ENCODE measurements at places on chromosomes 4 and X.

DNA sequence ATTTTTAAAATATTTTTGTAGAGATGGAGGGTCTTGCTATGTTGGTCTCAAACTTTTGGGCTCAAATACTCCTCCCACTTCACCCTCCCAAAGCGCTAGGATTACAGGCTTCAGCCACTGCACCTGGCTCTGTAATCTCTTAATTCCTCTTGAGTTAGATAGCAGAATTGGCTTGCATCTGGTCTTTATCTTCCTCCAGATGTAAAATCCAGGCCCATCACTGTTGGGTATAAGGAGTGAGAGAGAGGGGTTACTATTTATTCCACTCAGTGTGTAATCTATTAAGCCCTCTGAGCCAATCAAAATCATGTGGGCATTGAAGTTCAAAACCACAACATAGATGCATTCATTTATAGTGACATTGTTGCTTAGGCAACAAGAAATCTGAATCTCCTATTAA, 33.9 kb downstream of the ANK2 start:
- no peak for DNase-seq

GRCh38 chr4:53489279-53489889, 101.9 kb downstream of the LNX1 start:
- no peak for DNase-seq

DNA sequence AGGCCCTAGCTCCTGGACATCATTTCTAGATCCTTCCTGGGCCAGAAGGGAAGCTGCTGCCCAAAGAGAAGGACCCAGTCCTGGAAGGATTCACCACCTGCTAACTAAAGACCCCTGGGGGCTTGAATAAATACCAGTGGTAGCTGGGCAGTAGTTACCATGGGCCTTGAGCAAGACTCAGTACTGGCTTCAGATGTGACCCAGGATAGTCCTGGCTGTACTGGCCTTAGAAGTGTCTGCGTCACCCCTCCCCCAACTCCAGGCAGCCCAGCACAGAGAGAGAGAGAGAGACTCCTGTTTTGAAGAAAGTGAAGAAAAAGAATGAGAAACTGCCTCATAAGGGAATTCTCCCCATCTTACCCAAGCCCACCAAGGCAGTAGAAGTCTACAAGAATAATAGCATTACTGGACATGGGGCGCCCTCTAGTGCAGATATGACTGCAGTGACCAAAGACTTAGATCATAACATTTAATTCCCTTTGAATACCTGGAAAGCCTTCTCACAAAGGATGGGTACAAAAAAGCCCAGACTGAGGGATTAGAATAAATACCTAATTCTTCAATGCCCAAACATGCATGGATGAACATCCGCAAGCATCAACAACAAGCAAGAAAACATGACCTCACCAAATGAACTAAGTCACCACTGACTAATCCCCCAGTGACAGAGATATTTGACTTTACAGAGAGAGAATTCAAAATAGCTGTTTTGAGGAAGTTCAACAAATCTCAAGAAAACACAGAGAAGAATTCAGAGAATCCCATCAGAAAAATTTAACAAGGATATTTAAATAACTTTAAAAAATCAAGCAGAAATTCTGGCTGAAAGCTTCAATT, 171.8 kb downstream of the HNRNPD start:
- DNase-seq, result peak; percentile 29

- DNase-seq, result no peak
Observed at GRCh38 chr4:56728512-56728911, 47.4 kb upstream of the HOPX start.

DNA sequence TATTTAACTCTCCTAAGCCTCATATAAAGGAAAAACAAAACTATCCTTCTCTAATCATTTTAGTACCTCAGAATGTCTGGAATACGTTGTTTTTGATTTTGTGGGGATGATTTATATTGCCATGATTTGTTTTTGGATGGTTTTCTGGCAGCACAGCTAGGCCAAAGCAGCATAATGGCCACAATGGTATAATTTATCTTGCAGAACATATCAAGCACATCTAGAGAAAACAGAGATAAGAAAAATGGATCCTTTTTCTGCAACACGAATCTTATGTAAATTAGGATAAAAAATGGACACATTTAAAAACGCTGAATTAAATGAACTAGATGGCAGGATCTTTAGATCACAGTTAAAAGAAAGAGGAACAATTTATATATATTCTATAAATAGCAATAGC, 269.9 kb upstream of the FAT4 start:
- DNase-seq, result no peak

- no peak for DNase-seq
Observed at GRCh38 chr4:162959046-162959445, 207.6 kb downstream of the NAF1 start.

DNA sequence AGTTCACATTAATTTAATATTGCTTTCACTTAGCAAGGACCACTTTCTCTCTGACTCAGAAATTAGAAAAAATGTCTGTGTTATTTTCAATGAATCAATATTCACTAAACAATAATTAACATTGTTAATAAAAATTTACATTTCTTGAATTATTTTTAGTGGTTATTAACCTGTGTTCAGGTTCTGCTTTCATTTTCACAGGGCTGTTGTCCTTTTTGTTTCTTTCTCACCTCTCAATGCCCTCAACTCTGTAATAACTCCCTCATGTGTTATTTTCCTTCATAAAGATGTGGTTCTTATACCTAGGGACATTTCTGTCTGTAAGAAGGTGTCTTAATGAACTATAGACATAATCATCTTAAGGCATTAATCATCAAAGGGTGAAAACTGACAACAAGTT, 43.1 kb upstream of the PRR27 start:
- DNase-seq, result no peak

- DNase-seq, result no peak
Observed at GRCh38 chr4:70703619-70704214, 15.4 kb downstream of the UTP3 start.

DNA sequence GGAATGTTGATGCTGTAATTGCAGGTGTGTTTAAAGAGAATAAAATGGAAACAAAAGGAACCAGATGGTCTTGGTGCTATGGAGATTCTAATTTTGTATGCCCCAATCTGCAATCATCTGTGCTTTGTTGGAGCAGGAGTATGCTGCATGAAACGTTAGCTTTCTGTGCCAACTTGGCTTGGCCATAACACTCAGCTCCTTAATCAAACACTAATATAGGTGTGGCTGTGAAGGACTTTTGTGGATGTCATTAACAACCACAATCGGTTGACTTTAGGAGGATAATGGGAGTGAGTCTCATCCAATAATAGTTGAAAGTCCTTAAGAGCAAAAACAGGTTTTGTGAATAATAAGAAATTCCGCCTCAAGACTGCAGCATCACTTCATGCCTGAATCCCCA, 399.2 kb downstream of the NLGN4X start:
- DNase-seq, result no peak

DNA sequence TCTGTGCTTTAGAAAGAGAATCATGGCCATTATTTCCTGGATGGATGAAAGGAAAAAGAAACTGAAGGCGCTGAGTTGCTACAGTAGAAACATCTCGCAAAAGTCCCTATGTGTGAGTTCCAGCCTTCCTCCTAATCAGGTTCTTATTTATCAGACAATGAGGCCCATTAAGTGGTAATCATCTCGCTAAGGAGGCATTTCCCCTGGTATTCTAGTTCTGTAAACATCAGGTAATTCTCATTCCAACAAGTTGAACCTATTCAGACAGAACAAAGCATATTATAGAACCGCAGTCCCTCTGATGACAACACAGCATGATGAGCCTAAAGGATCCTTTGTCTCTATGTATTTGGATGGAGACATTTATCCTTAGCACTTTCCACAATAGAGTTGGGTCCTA, 205.7 kb upstream of the MAOA start:
- no peak for DNase-seq

- DNase-seq, result no peak
Observed at GRCh38 chr4:165874072-165874790, 1.2 kb downstream of the TLL1 start.

- no peak for DNase-seq
Observed at GRCh38 chr4:126532527-126532926, 1100.2 kb upstream of the INTU start.

GRCh38 chr4:40837094-40837870, 87.5 kb downstream of the NSUN7 start:
- DNase-seq, result no peak

DNA sequence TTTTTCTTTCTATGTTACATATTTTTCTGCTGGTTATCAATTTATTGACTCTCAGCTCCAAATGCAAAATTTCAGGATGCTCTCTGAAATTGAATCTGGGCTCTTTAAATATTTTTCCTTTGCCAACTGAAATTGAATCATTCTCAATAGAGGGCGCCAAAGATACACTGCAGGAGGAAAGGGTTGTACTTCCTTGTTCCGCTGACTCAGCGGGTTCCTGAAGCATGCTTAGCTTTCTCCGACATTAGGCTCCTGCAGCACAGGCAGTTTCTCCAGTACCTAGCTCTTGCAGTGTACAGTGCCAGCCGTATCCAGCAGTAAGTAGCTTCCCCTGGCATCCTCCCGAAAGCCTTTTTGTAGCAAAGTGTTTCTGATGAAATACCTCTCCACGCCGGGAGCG, 28.8 kb upstream of the CFAP47 start:
- DNase-seq, result peak; percentile 1

GRCh38 chrX:9907645-9908387, 59.3 kb upstream of the CLDN34 start:
- DNase-seq, result no peak

DNA sequence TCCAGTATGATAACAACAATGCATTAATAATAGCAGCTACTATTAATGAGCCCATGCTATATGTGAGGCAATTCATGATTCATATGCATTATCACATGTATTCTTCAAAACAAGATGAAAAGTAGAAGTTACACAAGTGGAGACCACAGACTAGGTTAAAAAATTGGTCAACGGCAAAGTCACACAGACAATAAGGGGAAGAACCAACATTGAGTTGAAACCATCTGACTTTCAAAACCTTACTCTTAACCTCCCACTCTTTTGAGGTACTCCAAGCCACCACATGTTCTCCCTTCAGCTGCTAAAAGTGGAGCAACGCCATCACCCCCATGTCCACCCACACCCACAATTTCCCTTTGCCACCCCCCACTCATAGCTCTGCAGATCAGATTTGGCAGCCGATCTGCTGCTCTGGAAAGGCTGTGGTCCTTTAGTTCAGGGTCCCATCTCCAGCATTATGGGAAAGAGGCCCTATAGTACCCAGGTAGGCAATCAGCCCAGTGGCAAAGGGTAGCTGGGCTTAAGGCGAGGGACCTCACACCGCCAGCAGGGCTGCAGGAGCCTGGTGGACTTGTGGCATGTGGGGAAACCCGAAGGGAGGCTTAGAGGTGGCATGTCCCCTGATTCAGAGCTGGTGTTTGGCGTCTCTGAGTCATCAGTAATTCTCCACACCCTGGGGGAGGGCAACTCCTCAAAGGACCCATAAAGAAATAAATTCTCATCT, 33.5 kb upstream of the CYBB start:
- DNase-seq, result peak; percentile 34

DNA sequence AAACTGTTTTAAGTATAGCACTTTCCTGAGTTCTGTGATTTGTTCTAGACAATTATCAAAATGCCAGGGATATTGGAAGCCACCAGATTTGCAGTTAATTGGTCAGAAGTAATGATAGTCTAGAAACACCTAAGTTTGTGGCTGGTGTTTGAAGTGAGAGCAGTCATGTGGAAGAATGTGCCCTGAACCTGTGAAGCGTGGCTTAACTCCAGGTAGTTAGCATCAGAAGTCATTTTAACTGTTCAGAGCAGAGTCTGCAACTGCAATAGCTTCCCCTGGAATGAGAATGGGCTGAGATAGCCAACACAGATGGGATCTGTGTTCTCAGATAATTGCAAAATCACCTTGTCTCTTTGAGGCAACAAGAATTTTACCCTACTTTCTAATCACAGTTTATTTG, 255.1 kb upstream of the GK2 start:
- DNase-seq, result no peak

DNA sequence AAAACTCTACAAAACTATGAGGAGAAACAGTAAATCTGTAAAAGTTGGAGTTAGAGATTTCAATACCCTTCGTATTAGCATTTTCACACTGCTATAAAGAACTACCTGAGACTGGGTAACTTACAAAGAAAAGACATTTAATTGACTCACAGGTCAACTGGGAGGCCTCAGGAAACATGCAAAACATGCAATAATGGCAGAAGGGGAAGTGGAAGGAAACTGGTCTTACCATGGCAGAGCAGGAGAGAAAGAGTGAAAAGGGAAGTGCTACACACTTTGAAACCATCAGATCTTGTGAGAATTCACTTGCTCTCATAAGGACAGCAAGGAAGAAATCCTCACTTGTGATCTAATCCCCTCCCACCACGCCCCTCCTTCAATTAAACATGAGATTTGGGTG, 949.9 kb downstream of the TECRL start:
- DNase-seq, result no peak

- DNase-seq, result no peak
Observed at GRCh38 chr4:23083391-23083790, 390.7 kb downstream of the GBA3 start.

- DNase-seq, result no peak
Observed at GRCh38 chr4:113884655-113885054, 94.8 kb downstream of the ARSJ start.

DNA sequence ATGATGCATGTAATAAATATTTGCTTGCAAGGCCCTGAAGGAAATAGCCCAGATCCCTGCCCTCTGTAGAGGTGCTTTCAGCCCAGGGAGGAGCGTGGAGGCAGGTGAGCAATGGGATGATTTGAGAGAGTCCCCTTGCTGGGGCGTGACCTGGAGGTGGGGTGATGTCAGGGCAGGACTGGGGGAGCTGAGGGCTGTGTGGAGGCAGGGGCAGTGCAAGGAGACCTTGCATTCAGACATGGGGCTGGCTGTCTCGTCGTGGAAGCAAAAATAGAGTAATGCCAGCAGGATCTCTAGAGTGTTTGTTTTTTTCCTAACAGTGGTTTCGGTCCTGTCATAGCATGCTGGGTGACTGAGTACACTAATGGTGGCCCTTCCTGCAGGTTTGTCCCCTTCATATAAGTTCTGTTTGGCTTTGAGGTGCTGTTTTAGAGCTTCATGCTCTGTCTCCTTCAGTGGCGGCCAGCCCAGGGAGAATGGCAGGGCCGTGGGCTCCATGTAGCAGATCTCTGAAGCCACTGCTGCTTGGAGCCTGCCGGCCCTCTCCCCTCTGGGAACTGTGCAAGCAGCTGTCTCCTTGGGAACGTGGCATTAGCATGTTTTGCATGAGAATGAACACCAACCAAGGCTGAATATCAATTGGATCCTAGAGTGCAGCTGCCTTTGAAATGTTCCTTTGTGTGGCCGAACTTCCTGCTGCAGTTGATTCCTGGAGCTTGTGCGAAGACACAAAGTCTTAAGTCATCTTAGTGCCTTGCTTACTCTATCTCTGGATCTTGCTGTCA, 39.3 kb upstream of the CLDN34 start:
- DNase-seq, result no peak

DNA sequence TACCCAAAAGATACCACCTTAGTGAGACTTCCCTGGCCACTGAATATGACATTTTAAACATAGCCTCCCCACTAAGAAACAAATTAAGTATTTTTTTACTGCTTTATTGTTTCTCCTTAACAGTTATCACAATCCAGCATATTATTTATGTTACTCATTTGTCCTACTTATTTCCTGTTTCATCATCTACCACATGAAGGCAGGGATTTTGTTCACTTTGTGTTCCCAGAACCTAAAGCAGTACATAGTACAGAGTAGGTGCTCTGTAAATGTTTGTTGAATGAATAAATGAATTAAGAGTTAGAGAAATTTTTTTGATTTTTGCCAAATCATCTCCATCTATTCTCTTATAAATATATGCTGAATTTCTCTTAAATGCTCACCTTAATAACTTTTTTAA, 318.4 kb upstream of the GIMD1 start:
- no peak for DNase-seq

All from stimulated activated CD4-positive, alpha-beta T cell treated with anti-CD3 and anti-CD28 coated beads, Interleukin-1b, Interleukin-23, amount 100 ng/mL, for 48 hours (primary cell).